ENCODE measurements at places on chromosomes 5 and 9. TPM values are rescaled to one million over a fixed set of nuclear protein-coding genes. Genes with fewer than 3 reads are reported as not detected.
A peak's percentile ranks its signal among the peaks of the same experiment; 100 is the strongest.

DNA sequence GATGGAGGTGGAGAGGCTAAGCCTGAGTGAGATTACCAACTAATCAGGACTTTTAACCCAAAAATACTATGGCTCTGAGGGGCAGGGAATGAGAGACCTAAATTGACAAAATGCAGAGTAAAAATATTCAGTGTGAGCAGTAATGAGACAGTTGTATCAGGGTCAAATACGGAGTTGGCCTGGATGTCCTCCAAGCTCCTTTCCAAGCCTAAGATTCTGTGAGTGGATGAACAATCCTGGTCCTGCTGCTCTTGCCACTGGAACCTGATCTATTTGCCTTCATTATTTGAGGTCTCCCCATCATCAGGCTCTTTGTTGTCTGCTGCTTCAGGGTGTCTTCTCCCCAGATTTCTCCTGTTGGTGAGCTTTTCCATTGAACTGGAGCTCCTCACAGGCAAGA lies 1.1 kb downstream of the PDCD1LG2 start:
- H3K4me1 ChIP-seq, result peaks cover 34% of the 10 kb centered on the region
- no peak overlapping the region for H3K4me3 ChIP-seq
- no peak for DNase-seq
- H3K36me3 ChIP-seq, result no peaks in the 10 kb centered on the region
- H3K27ac ChIP-seq, result no peak overlapping the region

- no peaks in the 10 kb centered on the region for H3K27me3 ChIP-seq
- H3K4me1 ChIP-seq, result peaks cover 50% of the 10 kb centered on the region
- DNase-seq, result no peak
These were observed 3.9 kb downstream of the MLLT3 start for GRCh38 chr9:20618361-20618802.

- H3K36me3 ChIP-seq, result no peaks in the 10 kb centered on the region
- DNase-seq, result no peak
- no peaks in the 10 kb centered on the region for H3K4me1 ChIP-seq
- H3K27me3 ChIP-seq, result no peaks in the 10 kb centered on the region
- H3K4me3 ChIP-seq, result no peak overlapping the region
These were observed 159.1 kb downstream of the LRRC70 start for GRCh38 chr5:62737766-62738165.

DNA sequence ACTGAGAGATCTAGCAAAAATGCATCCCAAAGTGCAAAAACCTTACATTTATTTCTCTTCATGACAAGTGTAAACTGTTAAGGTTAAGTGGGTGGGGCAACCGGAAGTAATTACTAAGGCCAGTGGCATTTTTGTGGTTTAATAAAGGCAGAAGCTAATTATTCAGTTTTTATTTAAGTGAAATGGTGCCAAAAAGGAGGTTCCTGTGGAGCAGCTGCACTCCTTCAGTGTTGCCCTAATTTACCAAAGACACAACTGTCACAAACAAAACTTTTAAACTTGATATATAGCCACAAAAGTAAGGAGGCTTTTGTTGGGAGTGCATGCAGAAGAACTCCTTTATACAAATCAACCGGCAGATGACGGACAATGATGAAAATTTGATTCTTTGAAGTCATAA lies 81.6 kb downstream of the NDUFS4 start:
- H3K27me3 ChIP-seq, result no peaks in the 10 kb centered on the region
- no peak overlapping the region for H3K4me3 ChIP-seq
- H3K4me1 ChIP-seq, result no peaks in the 10 kb centered on the region
- DNase-seq, result no peak
- no peak overlapping the region for H3K27ac ChIP-seq

DNA sequence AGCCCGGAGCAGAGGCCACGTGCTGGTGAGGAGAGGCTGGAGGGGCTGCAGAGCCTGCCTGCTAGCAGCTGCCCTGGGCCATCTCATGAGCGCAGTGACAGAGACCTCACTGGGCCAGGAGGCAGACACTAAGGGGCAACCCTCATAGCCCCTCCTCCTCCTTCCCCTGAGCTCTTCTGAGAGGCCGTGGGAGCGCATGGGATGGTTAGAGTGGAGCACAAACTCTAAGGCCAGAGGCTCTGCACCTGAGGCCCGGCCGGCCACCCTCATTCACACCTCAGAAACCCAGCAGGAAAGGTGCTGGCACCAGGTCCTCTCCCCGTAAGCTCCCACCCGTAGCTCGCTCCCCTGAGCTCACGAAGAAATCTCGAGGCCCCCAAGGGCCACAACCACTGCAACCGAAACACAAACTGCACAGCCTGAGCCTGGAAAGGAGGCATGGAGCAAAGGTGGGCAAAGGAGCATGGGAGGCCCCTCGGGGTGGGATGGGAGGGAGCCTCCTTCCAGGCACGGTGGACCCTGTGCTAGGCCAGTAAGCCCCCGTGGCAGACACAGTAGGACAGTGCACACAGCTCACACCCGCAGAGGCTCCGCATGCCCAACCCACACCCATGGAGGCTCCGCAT lies 17.7 kb downstream of the CAMSAP1 start:
- H3K4me3 ChIP-seq, result no peak overlapping the region
- no peak overlapping the region for H3K27ac ChIP-seq
- no peaks in the 10 kb centered on the region for H3K27me3 ChIP-seq
- DNase-seq, result no peak
- no peaks in the 10 kb centered on the region for H3K36me3 ChIP-seq
- peaks cover 75% of the 10 kb centered on the region for H3K4me1 ChIP-seq

GRCh38 chr9:114196979-114197622 lies 41.8 kb downstream of the COL27A1 start:
- H3K4me1 ChIP-seq, result no peaks in the 10 kb centered on the region
- no peaks in the 10 kb centered on the region for H3K36me3 ChIP-seq
- H3K4me3 ChIP-seq, result no peak overlapping the region
- no peak for DNase-seq

Gene DELE1
- polyA plus RNA-seq, result 44.3 TPM

DNA sequence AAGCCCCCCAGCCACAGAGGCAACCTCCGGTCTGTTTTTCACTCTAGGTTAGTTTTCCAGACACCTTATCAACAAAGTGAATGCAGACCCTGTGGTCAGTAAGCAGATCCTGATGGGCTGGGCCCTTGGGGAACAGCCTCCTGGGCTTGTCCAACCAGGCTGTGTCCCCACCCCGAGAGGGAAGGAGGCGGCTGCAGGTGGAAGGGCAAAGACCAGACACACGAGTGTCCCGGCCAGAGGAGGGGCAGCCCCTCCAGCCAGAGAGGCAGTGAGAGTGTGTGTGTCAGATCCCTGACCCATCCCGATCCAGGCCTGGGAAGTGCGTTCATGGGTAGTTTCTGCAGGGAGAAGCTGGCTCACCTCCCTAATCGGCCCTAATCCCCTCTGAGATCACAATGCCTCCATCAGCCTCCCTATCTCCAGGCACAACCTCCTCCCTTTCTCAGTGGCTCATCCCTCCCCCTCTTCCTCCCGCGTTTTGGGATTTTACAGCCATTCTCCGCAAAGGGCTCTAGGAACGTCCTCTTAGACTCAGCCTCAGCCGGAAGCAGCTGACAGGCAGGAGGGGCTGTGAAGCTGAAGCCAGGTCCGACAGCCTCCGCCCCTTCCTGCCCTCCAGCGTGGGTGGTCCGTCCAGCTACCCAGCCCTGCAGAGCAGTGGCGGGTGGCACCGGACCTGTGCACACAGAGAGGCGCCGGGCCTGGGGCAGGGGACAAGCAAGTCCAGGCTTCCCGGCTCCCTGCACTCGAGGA lies 9.7 kb downstream of the SLC12A7 start:
- H3K4me3 ChIP-seq, result no peak overlapping the region
- no peaks in the 10 kb centered on the region for H3K27me3 ChIP-seq
- H3K36me3 ChIP-seq, result no peaks in the 10 kb centered on the region
- peaks cover 69% of the 10 kb centered on the region for H3K4me1 ChIP-seq

- H3K36me3 ChIP-seq, result peaks cover 13% of the 10 kb centered on the region
- no peak for DNase-seq
- no peaks in the 10 kb centered on the region for H3K27me3 ChIP-seq
- H3K27ac ChIP-seq, result no peak overlapping the region
- no peak overlapping the region for H3K4me3 ChIP-seq
These were observed 41.0 kb downstream of the KIAA1191 start for GRCh38 chr5:176320577-176320976.

- H3K4me3 ChIP-seq, result no peak overlapping the region
- H3K36me3 ChIP-seq, result no peaks in the 10 kb centered on the region
- DNase-seq, result no peak
- H3K27me3 ChIP-seq, result no peaks in the 10 kb centered on the region
These were observed 784 bp downstream of the MAMDC4 start for GRCh38 chr9:136852664-136853595.

DNA sequence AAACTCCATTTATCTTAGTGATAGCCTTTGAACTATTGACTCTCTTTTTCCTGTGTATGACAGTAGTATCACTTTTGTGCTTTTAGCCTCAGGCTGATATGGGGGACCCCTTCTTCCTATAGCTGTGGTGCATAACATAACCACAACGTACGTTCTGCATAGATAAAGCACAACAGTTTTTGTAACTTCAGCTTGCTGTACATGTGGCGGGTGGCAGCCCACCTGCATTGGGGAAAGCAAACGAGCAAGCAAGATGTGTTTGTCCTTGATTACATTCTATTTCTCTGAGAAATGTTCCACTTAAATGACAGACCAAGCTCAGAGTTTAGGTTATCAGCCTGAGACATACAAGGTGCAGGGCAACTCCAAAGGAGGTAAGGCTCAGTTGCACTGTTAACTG lies 309.4 kb downstream of the KDM4C start:
- no peaks in the 10 kb centered on the region for H3K36me3 ChIP-seq
- H3K4me3 ChIP-seq, result no peak overlapping the region
- no peak overlapping the region for H3K27ac ChIP-seq
- no peaks in the 10 kb centered on the region for H3K27me3 ChIP-seq
- no peaks in the 10 kb centered on the region for H3K4me1 ChIP-seq

DNA sequence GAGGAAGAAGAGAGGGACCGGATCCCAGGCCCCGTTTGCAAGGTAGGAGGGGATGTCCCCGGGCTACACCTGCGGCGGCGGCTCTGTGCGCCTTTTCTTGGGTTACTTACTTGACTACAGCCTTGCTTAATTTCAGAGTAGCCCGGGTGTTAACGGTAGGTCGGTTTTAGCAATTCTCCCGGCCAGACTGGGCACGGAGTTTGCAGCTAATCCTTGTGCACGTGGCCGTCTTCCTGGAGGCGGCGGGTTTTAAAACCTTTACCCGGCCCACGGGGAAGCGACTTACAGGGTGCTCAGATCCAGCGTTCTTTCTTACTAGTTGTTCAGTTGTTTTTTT lies 313 bp downstream of the BRIX1 start:
- H3K4me3 ChIP-seq, result peak overlapping the region; percentile 54
- DNase-seq, result no peak
- peak overlapping the region; percentile 75 for H3K27ac ChIP-seq
- no peaks in the 10 kb centered on the region for H3K27me3 ChIP-seq
- H3K36me3 ChIP-seq, result peaks cover 21% of the 10 kb centered on the region

GRCh38 chr5:53180991-53181390 lies 71.4 kb upstream of the MOCS2 start:
- no peak overlapping the region for H3K4me3 ChIP-seq
- no peak for DNase-seq
- H3K4me1 ChIP-seq, result no peaks in the 10 kb centered on the region
- H3K27ac ChIP-seq, result no peak overlapping the region
- H3K27me3 ChIP-seq, result no peaks in the 10 kb centered on the region

GRCh38 chr9:73038613-73039012 lies 85.8 kb upstream of the ALDH1A1 start:
- no peak overlapping the region for H3K4me3 ChIP-seq
- no peaks in the 10 kb centered on the region for H3K4me1 ChIP-seq
- no peaks in the 10 kb centered on the region for H3K36me3 ChIP-seq
- DNase-seq, result no peak

DNA sequence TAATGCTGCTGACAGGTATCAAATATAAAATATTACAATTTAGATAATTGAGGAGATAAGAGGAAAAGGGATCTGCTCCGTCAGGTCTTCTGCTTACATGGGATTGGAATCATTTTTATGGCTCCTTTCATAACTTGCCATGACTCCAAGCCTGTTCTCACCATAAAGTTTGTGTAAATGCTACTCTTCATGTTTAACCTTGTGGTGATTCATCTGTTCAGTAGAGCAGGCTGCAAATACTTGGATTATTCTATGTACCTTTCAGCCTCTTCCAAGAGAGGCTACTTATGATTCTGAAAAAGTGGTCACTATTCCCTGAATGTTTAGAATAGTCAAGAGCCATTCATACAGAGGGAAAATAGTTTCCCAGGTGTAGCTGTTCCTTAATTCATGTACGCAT lies 66.9 kb downstream of the SLC44A1 start:
- H3K4me3 ChIP-seq, result no peak overlapping the region
- no peak for DNase-seq

DNA sequence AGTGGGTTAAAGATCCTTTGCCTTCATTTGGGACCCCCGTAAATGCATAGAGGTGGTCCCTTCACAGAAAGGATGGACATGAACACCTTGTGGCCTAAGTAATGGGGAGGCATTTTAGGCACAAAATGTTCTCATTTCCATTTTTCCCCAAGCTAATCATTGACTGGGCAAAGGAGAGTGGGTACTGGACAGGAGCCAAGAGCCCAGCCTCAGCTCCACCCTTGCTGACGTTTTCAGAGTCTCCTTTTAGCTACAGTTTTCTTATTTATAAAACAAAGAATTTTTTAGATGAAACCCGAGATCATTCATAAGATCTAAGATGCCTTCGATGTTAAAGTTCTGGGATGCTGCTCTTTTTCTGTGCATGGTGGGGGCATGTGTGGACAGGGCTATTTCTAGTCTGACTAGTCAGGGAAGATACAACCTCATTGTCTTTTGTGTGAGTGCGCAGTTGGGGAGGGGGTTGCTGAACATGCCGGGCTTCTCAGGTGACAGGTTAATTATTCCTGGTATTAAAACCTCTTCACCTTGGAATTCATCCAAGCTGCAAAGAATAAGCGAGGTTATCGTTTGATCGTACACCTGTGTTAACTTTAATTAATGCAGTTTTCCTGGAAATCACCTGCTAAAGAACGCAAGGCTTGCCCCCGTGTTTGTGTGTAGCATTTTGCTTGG lies 48.4 kb downstream of the ADAMTS16 start:
- H3K27ac ChIP-seq, result no peak overlapping the region
- H3K4me1 ChIP-seq, result no peaks in the 10 kb centered on the region
- no peak overlapping the region for H3K4me3 ChIP-seq
- H3K27me3 ChIP-seq, result no peaks in the 10 kb centered on the region
- no peak for DNase-seq
- H3K36me3 ChIP-seq, result no peaks in the 10 kb centered on the region

Gene PHYHD1
- polyA plus RNA-seq, result not detected

DNA sequence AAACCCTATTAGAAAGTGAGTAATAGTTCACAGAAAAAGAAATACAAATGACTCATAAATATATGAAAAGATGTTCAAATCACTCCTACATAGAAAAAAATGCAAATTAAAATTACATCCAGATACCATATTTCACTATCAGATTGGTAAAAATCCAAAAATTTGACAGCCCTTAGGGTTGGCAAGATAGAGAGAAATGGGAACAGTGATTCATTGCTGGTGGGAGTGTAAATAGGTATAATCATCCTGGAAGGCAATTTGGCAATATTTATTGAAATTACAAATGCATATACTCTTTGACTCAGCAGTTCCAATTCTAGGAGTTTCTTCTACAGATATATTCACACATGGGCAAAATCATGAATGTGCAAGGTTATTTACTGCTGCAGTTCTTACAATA lies 273.5 kb downstream of the NR2F1-AS1 start:
- H3K27ac ChIP-seq, result no peak overlapping the region
- H3K27me3 ChIP-seq, result no peaks in the 10 kb centered on the region
- no peaks in the 10 kb centered on the region for H3K36me3 ChIP-seq
- no peaks in the 10 kb centered on the region for H3K4me1 ChIP-seq
- no peak for DNase-seq
- H3K4me3 ChIP-seq, result no peak overlapping the region

Gene ASPN
- polyA plus RNA-seq, result not detected

- H3K27ac ChIP-seq, result no peak overlapping the region
- no peaks in the 10 kb centered on the region for H3K27me3 ChIP-seq
- no peak overlapping the region for H3K4me3 ChIP-seq
- no peak for DNase-seq
These were observed 156.9 kb downstream of the PAM start for GRCh38 chr5:102911973-102912372.
